ENCODE measurements at places on chromosomes 3 and 15.

GRCh38 chr15:35448294-35448693 is 97.7 kb downstream of the DPH6 start:
- no peak for DNase-seq

- DNase-seq, result no peak
Observed at GRCh38 chr3:138399766-138400165, 34.6 kb upstream of the ESYT3 start.

DNA sequence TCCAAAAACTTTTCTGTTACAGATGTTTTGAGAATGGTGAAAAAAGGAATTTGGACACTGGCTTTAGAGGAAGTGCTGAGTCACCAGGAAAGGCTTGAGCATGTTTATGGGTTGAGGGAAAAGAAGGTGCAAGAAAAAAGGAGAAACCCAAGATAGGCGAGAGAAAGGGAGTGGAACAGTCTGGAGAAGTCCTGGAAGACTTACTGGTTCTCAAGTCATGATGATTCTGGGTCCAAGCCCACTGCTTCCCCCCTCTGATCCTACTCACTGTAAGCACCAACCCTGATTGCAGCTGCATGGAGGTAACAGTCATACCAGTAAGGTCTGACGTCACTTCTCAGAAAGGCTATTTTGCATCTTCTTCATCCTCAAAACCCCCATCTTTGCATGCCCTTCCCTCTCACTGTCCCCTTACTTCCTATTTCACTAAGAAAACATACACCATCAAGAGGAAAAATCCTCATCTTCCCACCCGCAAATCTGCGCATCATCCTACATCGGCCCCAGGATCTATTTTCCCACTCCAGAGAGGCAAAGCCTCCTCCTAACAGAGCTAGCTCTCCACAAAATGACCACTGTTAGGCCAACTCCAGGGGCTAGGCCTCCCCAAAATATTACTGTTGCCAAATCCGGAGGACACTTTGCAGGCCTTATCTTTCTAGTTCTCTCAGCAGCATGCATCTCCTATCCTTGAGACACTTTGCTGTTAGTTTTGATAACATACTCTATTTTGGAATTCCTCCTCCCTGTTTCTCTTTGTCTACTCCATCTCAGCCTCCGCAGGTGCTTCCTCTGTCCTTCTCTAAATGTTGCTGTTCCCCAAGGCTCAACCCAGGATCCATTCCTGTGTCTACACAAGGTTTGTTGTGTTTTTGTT is 3.2 kb upstream of the ATP13A3 start:
- DNase-seq, result no peak

- no peak for DNase-seq
Observed at GRCh38 chr15:93517176-93517575, 428.2 kb upstream of the RGMA start.

DNA sequence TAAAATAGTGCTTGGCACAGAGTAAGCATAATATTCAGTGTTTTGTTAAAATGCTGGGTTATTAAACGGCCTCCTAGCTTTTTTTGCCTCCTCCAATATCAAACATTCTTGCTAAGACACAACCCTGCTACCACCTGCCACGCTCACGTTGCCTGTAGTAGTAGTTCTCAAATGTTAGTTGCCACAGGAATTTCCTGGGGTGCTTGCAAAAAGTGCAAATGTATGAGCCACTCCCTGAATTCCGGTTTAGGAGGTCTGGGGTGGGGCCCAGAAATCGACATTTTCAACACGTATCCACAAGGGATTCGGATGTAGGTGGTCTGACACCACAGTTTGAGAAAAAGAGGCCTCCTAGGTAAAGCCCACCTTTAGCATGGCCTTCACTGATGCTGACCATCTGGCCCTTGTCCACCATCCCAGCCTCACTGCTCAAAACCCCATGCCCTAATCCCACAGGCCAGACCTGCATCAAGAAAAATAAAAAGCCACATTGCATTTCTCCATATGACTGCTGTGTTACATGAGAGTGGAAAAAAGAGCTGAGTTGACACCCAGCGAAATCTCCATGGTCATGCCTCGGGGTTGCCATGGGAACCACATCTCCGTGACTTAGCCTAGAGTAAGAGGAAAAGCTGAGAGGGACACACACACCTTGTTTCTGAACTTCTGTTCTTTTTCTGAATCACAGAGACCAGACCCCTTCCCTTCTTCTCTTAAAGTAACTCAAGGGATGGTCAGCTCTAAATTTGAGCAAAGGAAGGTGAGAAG is 116.4 kb upstream of the HES1 start:
- no peak for DNase-seq

GRCh38 chr3:39573392-39573791 is 105.9 kb downstream of the MOBP start:
- DNase-seq, result no peak

GRCh38 chr3:122233101-122233952 is 49.9 kb downstream of the CASR start:
- DNase-seq, result no peak

DNA sequence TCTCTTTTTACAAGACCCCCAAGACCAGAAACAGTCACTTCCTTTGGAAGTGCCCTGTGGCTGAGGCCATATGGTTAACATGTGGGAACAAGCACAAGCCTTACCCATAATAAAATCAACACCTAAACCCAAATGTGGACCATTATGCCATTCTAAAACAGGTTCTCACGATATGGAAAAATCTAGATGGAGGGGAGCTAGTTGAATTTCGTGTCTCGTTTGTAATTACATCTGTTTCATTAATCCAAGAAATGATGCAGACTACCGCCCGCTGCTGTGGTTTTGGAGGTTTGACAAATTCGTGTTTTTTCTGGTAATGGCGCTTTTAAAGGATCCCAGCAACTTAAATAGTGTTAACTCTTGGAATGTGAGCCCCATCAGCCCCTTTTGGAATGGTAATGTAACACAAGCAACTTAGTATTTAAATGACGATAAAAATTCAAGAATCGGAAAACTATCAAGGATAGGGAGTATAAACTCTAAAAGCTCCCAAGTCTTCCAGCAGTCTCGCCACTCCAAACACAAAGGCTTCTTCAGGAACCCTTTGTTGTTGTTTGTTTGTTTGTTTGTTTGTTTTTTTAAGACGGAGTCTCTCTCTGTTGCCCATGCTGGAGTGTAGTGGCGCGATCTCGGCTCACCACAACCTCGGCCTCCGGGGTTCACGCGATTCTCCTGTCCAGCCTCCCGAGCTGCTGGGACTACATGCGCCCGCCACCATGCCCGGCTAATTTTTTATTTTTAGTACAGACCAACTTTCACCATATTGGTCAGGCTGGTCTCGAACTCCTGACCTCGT is 1.1 kb downstream of the CNBP start:
- no peak for DNase-seq

DNA sequence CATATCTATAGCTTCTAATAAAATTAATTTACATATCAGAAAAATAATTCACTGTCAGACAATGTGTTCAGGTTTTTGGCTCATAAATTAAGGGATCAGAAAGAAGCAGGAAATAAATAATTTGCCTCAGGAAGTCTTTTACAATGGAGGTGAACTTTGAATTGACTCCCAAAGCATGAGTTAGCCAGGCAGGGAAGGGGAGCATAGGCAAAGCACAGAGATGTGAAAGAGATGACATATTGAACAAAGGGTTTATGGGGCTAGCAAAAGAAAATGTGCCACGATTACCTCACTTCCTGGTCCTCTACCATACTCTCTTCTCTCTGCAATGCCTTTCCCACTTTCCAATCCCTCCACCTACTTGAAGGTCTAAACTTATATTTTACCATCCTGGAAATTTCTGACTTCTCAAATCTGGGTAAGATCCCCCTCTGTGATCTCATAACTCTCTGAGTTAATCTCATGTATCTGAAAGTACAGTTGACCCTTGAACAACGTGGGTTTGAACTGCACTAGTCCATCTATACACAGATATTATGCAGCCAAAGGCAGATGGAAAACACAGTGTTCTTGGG is 4.1 kb upstream of the HEXA start:
- no peak for DNase-seq

DNA sequence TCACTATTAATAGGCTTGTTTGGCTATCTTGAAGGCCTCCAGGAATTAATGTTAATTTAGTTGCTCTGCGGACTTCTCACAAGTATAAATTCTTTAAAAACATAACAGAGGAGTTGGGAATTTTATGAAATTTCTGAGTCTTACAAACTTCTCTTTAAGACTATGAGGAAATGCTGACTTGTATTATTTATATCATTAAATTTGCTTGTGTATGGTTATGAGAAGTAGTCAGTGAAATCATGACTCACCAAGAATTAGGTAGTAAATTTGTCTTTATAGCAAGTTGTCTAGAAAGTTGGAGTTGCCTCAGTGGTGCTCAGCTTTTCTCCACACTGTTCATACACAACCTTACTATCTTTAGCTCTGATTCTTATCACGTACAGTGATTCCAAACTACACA is 26.5 kb downstream of the PHLDB2 start:
- no peak for DNase-seq

DNA sequence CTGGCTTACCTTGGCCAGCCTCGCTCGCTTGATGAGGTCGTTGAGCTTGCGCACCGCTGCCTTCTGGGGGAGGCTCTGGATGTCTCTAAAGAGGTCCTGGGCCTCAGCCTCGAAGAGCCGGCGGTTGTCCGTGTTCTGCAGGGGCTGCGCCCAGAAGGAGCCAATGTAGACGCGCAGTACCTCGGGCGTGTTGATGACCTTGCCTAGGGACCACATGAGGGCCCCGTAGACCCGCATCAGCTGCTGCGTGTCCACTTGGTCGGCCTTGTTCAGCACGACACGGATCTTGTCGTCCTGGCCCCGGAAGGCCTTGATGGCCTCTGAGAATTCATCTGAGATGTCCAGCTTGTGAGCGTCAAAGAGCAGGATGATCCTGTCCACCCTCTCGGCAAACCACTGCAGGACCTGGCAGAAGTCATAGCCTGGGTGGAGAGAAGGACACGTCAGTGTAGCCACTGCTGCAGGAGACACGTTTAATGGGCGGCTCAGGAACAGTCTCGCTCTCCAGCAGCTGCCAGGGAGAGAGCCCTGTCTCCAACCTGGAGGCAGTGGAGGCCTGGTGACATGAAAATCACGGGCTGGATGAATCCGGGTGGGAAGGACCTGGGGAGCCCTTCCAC is 25.5 kb upstream of the SPTBN5 start:
- no peak for DNase-seq

Data from smooth muscle cell of the brain vasculature (primary cell).